ENCODE measurements at places on chromosomes 7 and 10. TPM values are rescaled to one million over a fixed set of nuclear protein-coding genes. Genes with fewer than 3 reads are reported as not detected.
A peak's percentile ranks its signal among the peaks of the same experiment; 100 is the strongest.

The MKLN1 gene
- 27.0 TPM for total RNA-seq

DNA sequence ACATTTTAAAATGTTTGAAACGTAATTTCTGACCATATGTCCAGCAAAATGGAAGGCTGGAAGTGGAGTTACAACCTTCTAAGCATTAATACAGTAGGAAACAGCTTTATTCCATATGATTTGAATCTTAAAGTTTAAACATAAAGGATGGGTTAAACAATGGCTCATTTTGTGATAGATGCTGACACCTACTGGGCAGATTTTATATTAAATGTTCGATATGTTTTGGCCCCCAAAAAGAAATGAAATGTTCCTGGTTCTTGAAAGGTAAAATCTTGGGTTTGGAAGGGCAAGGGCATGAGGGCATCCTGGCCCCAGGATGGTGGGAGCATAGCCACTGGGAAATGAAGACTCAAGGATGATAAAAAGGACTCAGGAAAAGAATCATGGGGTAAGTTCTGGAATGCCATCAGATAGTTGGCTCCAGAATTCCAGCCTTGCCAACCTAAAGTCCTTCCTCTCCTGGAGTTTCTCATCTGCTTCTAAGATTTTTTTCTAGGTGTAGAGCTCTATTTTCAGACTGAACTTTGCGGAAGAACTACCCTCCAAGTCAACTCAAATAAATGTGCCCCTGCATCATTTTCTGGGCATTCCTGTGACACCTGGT lies 34.6 kb upstream of the SLC35G1 start:
- no peak for DNase-seq

GRCh38 chr7:15236952-15237351 lies 324.9 kb downstream of the AGMO start:
- DNase-seq, result no peak

DNA sequence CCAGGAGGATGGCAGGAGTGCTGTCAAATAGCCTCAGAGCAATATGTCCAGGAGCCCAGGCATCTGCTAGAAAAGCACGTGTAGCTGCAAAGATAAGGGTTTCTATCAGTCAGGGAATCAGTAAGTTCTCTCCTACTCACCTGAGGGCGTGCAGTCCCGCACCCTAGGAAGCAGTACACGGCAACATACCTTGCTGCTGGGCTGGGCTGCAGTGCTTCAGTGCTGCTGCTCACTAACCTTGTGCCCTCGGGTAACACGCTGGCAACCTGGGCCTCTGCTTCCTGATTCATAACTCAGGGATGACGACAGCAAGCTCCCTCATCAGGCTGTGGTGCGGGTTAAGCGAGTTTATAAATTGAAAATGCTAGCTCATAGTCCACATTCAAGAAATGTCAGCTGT lies 29.5 kb upstream of the CCNY start:
- peak; percentile 88 for DNase-seq

- no peak for DNase-seq
These were observed 106.7 kb downstream of the REEP3 start for GRCh38 chr10:63627881-63628296.

DNA sequence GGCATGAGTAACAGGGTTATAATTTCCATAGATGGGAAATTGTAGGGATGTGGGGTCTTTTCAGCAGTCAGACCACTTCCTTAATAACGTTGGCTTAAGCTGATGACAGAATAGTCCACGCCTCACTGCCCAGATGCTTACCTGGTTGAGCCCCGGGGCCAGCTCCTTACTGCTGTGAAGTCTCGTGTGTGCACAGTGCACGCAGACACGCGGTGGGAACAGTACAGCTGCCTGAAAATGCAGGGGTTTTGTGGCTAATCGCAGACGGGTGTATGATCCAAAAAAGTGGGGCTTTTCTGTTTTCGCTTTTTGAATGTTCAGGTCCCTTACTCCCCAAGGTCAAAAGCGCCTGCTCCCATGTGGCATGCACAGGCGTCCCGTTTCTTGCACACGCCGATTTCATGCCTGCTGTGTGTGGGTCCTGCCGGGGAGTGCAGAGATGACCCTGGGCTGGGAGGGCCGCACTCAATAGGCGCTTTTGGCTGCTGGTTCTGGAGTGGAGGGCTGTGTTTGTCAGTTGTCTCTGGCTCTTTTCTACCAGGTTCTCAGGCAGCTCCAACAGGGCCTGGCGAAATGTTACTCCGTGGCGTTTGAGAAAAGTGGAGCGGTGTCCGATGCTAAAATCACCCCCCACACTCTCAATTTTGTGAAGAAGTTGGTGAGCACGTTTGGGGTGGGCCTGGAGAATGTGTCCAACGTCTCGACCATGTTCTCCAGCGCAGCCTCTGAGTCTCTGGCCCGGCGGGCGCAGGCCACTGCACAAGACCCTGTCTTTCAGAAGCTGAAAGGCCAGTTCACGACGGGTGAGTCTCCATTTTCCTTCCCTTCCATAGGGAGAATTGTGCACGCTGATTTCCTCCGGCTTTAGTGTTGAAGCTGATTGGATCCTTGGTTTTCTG lies 116.0 kb downstream of the TRRAP start:
- DNase-seq, result no peak

Data from foreskin keratinocyte (primary cell).